ENCODE measurements at places on chromosomes 12 and 14. TPM values are rescaled to one million over a fixed set of nuclear protein-coding genes. Genes with fewer than 3 reads are reported as not detected.

Gene SLC35E3
- 8.7 TPM for total RNA-seq

Gene VSIG10
- total RNA-seq, result 26.1 TPM

DNA sequence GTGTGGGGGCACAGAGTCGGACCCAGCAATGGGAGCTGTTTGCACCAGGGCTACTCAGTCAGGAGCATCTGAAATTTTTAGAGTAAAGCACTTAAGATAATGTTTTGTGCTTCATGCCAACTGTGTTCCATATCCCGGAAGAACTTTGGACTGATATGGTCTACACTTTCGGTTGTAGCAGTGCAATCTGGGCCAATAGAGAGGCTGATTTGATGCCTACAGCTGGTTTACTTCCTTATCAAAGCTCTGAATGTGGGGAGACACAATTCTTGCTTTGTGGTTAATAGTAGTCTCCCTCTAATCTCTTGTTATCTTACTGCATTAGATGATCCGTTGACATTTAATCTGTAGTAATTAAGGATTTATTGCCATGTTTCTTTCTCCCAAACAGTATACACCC lies 7.8 kb upstream of the VDR start:
- no peaks in the 10 kb centered on the region for H3K36me3 ChIP-seq
- no peaks in the 10 kb centered on the region for H3K4me1 ChIP-seq
- H3K27ac ChIP-seq, result no peak overlapping the region

GRCh38 chr12:81257947-81258551 lies 180.2 kb downstream of the ACSS3 start:
- H3K27ac ChIP-seq, result no peak overlapping the region
- no peaks in the 10 kb centered on the region for H3K4me1 ChIP-seq
- no peaks in the 10 kb centered on the region for H3K27me3 ChIP-seq

DNA sequence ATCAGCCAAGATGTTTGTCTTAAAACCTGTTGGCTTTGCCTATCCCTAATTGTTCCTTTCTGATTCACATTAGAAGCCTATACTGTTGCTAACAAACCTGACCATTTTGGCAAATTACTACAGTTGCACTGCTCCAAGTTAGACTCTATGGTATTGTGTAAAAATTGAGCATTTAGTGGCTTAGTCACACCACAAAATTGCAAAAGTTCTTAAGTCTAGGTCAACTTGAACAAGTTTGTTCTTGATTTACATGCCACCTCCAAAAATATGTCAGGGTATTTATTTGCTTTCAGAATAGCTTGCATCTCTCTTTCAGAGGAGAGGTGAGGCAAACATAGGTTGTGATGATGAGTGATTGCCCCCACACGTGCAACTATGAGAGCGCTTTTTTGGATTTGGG lies 27.0 kb upstream of the PTHLH start:
- H3K4me1 ChIP-seq, result no peaks in the 10 kb centered on the region
- no peaks in the 10 kb centered on the region for H3K27me3 ChIP-seq
- no peak for DNase-seq
- no peak overlapping the region for H3K4me3 ChIP-seq
- no peak overlapping the region for H3K27ac ChIP-seq
- no peaks in the 10 kb centered on the region for H3K36me3 ChIP-seq

DNA sequence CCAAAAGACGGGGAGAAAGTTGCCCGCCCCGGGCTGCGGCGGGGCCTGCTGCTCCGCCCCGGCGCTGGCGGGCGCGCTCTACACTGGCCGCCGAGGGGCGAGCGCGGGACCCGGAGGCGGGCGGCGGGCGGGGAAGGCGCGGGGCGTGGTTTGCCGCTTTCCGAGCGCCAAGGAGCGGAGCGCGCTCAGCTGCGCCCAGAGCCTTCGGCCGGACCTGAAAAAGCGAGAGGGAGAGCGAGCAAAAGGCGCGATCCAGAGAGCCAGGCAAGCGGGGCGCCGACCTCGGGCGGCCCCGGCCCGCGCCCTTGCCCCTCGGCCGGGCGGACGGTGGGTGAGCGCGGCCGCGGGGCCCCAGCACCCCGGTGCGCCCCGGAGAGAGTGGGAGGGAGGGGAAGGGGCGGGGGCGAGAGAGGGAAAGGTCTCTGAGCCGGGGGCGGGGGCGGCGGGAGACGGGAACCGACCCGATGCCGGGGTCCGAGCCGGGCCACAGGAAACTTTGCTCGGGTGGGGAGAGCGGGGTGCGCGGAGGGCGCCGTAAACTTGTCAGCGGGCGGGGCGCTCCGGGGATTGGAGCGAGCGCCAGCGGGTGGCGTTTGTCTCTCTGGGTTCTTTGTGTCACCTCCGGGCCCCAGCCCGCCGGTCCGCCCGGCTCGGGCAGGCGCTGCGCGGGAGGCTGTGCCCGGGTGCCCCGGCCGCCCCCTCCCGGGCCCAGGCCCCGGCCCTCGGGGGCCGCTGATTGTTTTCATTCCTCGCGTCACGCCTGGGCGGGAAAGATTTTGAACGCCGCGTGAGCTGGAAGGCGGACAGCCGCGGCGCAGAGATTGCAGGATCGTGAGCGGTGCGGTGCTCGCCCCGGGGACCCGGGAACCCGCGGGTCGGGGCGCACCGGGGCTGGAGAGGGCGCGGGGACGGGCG lies at the start of gene SYNE2:
Gene SYNE2, plus strand, starts transcription at position 188 of the 915 bp plus-strand sequence. CDS start 56,145 bp downstream, outside the sequence.
- H3K4me1 ChIP-seq, result peaks cover 19% of the 10 kb centered on the region
- peak within 1 kb of the TSS; percentile 74 for H3K4me3 ChIP-seq
- no peaks in the 10 kb centered on the region for H3K36me3 ChIP-seq

DNA sequence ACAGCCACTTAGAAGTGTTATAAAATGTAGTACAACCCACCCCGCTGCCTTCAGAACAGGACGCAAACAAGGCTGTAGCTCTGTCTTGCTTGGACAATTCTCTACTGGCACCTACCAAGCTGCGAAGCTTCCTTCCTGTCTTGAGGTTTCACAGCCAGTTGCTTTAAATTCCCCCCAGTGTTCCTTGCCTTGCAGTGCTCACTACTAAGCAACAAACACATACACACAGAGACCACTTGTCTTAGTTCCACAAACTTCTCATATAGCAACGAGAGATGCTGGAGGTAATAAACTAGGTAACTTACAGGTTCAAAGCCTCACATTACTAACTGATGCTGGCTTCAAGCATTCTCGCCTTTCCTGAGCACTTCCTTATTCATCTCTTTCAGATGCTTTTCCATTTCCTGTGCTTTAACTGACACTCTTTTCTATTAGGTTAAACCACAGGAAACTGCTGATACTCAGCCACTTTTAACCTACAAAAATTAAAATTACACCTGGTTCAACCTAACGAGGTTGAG lies 91.5 kb upstream of the PTGDR start:
- H3K4me3 ChIP-seq, result no peak overlapping the region
- DNase-seq, result no peak
- no peak overlapping the region for H3K27ac ChIP-seq
- no peaks in the 10 kb centered on the region for H3K27me3 ChIP-seq

GRCh38 chr12:108498136-108498535 lies 16.9 kb upstream of the FICD start:
- H3K4me1 ChIP-seq, result no peaks in the 10 kb centered on the region
- no peaks in the 10 kb centered on the region for H3K36me3 ChIP-seq
- H3K27ac ChIP-seq, result no peak overlapping the region
- no peaks in the 10 kb centered on the region for H3K27me3 ChIP-seq
- H3K4me3 ChIP-seq, result no peak overlapping the region

GRCh38 chr14:75343911-75344310 lies 65.3 kb downstream of the FOS start:
- no peaks in the 10 kb centered on the region for H3K36me3 ChIP-seq
- no peaks in the 10 kb centered on the region for H3K4me1 ChIP-seq
- no peaks in the 10 kb centered on the region for H3K27me3 ChIP-seq
- H3K4me3 ChIP-seq, result no peak overlapping the region

DNA sequence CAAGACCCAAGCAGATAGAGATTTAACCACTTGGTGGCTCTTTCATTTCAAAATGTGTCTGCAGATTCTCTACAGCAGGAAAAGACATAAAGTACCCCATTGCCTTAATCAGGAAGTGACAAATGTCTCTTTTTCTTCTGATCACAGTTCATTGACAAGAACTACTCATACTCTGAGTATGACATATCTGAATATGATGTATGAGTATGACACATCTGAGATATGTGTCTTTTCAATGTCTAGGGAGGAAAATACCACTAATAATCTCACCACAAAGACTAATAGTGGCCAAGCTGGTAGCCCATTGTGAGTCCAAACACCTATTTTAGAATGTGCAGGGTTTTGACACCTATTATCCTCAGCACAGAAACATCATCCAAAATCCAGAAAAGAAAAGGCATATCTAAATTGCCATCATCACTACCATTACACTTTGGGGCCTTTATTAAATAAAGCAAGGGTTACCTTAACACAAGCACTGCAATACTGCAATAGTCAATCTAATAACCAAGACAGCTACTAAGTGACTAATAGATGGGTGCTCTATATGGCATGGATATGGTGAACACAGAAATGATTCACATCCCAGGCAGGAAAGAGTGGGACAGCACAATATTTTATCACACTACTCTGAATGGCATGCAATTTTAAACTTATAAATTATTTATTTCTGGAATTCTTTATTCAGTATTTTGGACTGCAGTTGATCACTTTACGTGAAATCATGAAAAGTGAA lies 243.7 kb upstream of the FAR2 start:
- H3K4me1 ChIP-seq, result no peaks in the 10 kb centered on the region
- no peaks in the 10 kb centered on the region for H3K36me3 ChIP-seq
- no peaks in the 10 kb centered on the region for H3K27me3 ChIP-seq
- DNase-seq, result no peak
- no peak overlapping the region for H3K27ac ChIP-seq

GRCh38 chr12:56188131-56188777 lies 1.0 kb downstream of the SMARCC2 start:
- H3K27ac ChIP-seq, result peak overlapping the region; percentile 88
- no peaks in the 10 kb centered on the region for H3K27me3 ChIP-seq
- peaks cover 23% of the 10 kb centered on the region for H3K36me3 ChIP-seq

DNA sequence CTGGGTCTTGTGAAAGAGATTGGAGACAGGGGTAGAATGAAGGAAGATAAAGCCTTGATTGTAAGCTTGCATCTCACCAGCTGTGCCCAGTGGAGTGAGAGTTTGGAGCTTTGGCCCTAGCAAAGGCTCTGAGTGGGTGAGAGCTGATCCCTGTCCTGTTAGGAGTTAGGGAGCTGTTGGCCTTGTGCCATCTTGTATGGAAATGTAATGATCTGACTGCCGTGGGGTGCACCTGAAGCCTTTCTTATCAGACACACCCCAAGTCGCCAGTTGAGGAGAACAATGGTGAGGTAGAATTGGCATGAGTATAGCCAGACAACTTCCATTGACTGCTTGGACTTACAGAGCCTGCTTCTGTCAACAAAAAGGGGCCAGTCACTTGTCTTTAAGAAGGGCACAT lies 130.1 kb downstream of the PRKCH start:
- no peaks in the 10 kb centered on the region for H3K27me3 ChIP-seq
- no peaks in the 10 kb centered on the region for H3K36me3 ChIP-seq
- H3K27ac ChIP-seq, result no peak overlapping the region

DNA sequence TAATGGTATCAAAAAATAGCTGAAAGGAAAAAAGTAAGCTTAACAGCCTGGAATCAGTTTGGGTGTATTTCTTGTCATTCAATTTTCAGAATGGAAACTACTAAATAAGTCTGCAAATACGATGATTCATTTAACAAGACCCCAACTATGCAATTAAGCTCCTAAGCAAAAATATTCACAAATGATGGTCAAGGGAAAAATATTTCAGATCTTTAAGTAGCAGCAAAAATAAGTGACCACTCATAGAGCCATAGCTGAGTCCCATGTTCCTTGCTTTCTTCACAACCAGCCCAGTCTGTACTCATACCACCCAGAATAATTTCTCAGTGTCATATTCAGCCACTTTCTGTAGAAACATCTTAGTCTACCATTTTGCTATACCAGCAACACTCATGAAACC lies 185.4 kb downstream of the PPM1H start:
- no peaks in the 10 kb centered on the region for H3K27me3 ChIP-seq
- no peaks in the 10 kb centered on the region for H3K36me3 ChIP-seq
- no peak for DNase-seq
- H3K4me3 ChIP-seq, result no peak overlapping the region

- no peak overlapping the region for H3K27ac ChIP-seq
- no peaks in the 10 kb centered on the region for H3K36me3 ChIP-seq
- no peaks in the 10 kb centered on the region for H3K27me3 ChIP-seq
- H3K4me3 ChIP-seq, result no peak overlapping the region
- no peak for DNase-seq
Observed at GRCh38 chr12:32151086-32151485, 44.4 kb downstream of the BICD1 start.

DNA sequence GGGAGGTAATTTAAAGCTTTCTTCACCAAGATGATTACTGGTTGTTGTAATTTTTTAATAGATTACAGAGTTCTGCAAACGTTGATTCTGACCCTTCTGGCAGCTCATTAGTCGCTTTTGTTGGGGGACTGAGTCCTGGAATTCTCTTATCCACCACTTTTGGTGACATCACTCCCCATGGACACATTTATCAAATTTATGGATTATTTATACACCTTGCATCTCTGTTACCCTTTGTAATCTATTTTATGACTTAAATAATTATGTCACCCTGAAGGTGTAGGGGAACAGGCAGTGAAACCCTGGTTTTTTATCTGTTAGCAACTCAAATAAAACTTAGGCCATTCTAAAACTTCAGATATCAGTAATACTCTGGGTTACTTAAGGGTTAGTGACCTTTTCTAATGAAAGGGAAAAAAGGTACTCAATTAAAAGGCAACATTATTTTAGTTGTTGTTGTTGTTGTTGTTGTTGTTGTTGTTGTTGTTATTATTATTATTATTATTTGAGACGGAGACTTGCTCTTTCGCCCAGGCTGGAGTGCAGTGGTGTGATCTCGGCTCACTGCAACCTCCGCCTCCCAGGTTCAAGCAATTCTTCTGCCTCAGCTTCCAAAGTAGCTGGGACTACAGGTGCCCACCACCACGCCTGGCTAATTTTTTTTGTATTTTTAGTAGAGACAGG lies 58.9 kb upstream of the RNU6-7 start:
- no peak overlapping the region for H3K4me3 ChIP-seq
- H3K36me3 ChIP-seq, result peaks cover 2% of the 10 kb centered on the region
- no peak overlapping the region for H3K27ac ChIP-seq
- no peaks in the 10 kb centered on the region for H3K27me3 ChIP-seq
- no peak for DNase-seq
- no peaks in the 10 kb centered on the region for H3K4me1 ChIP-seq

DNA sequence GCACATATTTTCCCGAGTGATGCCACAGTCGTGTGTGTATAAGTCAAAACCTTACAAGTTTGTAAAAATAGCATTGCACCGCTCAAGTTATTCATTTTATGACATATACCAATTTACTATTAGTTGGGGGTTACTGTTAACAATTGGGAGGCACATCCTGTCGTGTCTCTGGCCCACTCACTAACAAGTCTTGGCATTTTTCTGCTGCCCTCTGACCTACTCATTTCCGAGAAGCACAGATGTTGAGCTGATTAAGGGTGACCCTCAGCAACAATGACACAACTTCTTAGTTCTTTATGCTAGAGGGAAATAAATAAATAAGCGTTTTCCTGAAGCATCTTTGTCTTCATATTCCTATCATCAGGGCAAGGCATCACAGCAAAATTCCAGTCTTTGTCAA lies 6.8 kb upstream of the ATG14 start:
- H3K27me3 ChIP-seq, result no peaks in the 10 kb centered on the region
- no peaks in the 10 kb centered on the region for H3K4me1 ChIP-seq
- H3K36me3 ChIP-seq, result no peaks in the 10 kb centered on the region
- no peak overlapping the region for H3K27ac ChIP-seq
- no peak for DNase-seq
- H3K4me3 ChIP-seq, result no peak overlapping the region

All from kidney (tissue), 22 donors.